ENCODE measurements at places on chromosomes 16 and 17. TPM values are rescaled to one million over a fixed set of nuclear protein-coding genes. Genes with fewer than 3 reads are reported as not detected.

GRCh38 chr17:70648166-70648565 is 478.8 kb downstream of the KCNJ2 start:
- H3K4me3 ChIP-seq = no peak overlapping the region
- H3K4me1 ChIP-seq = no peaks in the 10 kb centered on the region
- H3K36me3 ChIP-seq = no peaks in the 10 kb centered on the region
- H3K27ac ChIP-seq = no peak overlapping the region

GRCh38 chr16:27242868-27243590 is 25.5 kb downstream of the NSMCE1 start:
- peaks cover 94% of the 10 kb centered on the region for H3K4me1 ChIP-seq
- peak overlapping the region; percentile 89 for H3K27ac ChIP-seq
- no peak for DNase-seq
- H3K27me3 ChIP-seq = no peaks in the 10 kb centered on the region
- no peak overlapping the region for H3K4me3 ChIP-seq

GRCh38 chr17:16086957-16087356 is 87.3 kb downstream of the TTC19 start:
- no peaks in the 10 kb centered on the region for H3K4me1 ChIP-seq
- H3K27ac ChIP-seq = no peak overlapping the region
- H3K4me3 ChIP-seq = no peak overlapping the region
- no peaks in the 10 kb centered on the region for H3K36me3 ChIP-seq

GRCh38 chr16:87414251-87414680 is 22.1 kb downstream of the MAP1LC3B start:
- no peaks in the 10 kb centered on the region for H3K27me3 ChIP-seq
- H3K4me1 ChIP-seq = no peaks in the 10 kb centered on the region
- H3K4me3 ChIP-seq = no peak overlapping the region

- no peaks in the 10 kb centered on the region for H3K27me3 ChIP-seq
Measured at GRCh38 chr17:3994221-3994576, 30.0 kb upstream of the ATP2A3 start.

The KRT40 gene
- polyA plus RNA-seq = not detected

DNA sequence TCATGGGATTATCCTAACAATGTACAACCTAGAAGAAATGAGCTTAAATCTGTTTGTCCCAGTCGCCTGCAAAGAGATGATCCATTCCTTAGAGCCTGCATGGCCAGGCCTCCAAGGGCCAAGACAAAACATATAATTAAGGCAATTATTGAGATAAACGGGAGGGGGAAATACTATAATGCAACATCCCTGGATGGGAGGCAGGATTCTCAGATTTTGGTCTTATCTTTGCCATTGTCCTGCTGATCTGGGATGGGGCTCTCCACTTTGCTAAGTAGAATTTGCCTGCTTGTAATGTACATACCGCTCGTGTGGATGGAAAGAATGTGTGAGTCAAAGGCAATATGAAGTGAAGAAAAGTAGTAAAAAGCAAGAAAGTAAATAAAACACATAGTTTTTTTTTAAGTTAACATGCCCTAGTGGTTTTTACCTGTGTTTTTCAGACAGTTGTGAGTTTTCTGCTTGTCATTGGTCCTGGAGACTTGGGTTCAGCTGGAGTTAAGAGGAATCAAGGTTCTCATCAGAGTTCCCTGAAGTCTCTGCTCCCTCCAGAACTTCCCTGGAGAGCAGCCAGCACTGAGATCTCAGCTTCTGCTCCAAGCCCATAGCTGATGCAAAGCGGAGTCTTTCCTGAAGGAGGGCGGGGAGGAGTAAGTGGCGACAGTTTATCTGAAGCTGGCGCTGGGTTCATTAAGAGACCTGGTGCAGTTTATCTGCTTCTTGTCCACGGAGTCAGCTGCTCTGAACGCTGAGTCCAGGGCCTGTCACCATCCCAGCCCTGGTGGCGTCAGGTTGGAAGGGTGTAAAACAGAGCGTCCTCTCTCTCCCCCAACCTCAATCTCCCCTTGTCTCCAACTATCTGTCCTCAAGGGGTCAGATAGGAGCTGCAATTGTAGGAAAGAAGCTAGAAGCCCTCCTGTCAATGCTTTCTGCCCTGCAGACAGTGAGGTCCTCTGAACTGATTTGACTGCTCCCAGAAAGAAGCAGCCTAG is 30.1 kb downstream of the HOXB1 start:
- H3K4me1 ChIP-seq = no peaks in the 10 kb centered on the region
- H3K27ac ChIP-seq = no peak overlapping the region
- no peaks in the 10 kb centered on the region for H3K36me3 ChIP-seq
- H3K27me3 ChIP-seq = peaks cover 6% of the 10 kb centered on the region
- no peak overlapping the region for H3K4me3 ChIP-seq

The CCDC154 gene
- polyA plus RNA-seq = 6.4 TPM

DNA sequence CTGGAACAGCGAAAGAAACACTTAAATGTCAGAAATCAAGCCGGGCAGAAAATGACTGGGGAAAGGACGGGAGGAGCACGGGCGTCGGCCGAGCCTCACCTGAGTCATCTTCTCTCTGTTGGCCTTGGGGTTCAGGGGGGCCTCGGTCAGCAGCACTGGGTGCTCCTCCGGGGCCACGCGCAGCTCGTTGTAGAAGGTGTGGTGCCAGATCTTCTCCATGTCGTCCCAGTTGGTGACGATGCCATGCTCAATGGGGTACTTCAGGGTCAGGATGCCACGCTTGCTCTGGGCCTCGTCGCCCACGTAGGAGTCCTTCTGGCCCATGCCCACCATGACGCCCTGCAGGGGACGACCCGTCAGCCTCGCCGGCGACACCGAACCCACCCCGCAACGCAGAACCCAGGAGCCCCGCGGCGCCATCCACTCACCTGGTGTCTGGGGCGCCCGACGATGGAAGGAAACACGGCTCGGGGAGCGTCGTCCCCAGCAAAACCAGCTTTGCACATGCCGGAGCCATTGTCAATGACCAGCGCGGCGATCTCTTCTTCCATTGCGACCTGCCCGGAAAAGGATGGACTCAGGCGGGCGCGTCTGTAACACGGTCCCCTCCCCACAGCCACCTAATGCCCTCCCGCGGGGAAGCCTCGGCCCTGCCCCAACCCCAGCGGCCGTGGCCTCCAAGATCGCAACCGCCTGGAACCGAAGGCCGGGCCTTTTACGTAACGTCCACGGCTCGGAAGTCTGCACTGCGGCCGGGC is 616 bp downstream of the ACTG1 start:
- no peaks in the 10 kb centered on the region for H3K27me3 ChIP-seq
- peaks cover 43% of the 10 kb centered on the region for H3K4me1 ChIP-seq
- H3K27ac ChIP-seq = peak overlapping the region; percentile 100
- peak; percentile 87 for DNase-seq
- no peaks in the 10 kb centered on the region for H3K36me3 ChIP-seq

- no peaks in the 10 kb centered on the region for H3K27me3 ChIP-seq
- H3K4me1 ChIP-seq = no peaks in the 10 kb centered on the region
- no peak overlapping the region for H3K27ac ChIP-seq
- no peak overlapping the region for H3K4me3 ChIP-seq
- H3K36me3 ChIP-seq = no peaks in the 10 kb centered on the region
- DNase-seq = no peak
Measured at GRCh38 chr16:80151722-80152111, 389.1 kb upstream of the DYNLRB2 start.

DNA sequence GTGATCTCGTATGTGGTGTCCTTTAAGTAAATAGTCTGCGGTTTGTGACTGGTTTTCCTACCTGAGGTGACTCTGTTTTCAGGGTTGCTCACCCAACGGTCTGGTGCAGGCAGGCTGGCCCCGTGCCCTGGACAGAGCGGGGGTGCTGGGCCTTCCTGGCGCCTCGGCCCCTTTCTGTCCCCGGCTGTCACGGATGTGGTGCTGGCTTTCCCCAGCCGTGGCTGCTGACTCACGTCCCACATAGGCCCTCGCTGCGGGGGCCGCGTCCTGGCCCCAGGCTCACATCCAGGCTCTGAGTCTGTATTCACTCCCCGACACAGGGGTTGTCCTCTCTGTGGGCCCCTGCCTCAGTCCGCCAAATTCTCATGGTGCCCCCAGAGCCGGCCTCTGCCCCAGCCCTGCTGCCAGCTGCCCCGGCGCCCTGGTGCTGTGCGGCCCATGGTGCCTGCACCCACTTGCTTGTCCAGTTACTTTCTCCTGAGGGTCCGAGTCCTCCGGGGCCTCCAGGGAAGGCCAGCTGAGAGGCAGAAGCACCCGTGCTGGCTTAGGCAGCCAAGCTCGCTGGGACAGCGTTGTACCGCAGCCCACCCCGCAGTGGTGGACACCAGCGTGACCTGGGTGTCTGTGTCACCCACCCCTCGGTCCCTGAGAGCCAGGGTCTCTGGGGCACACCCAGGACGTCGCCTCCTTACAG is 5.9 kb downstream of the CHMP6 start:
- H3K27me3 ChIP-seq = peaks cover under 1% of the 10 kb centered on the region
- H3K27ac ChIP-seq = no peak overlapping the region
- peaks cover 32% of the 10 kb centered on the region for H3K4me1 ChIP-seq
- no peak overlapping the region for H3K4me3 ChIP-seq
- no peak for DNase-seq

All from left lung (tissue), 14 donors.